ENCODE measurements at places on chromosomes 3 and 15. TPM values are rescaled to one million over a fixed set of nuclear protein-coding genes. Genes with fewer than 3 reads are reported as not detected.

The PLA2G4E gene
- 0.67 TPM for total RNA-seq

The SSR3 gene
- 134 TPM for total RNA-seq

The VGLL3 gene
- total RNA-seq = 8.0 TPM

The TMOD2 gene
- total RNA-seq = 2.4 TPM

The GOLGA6L7 gene
- not detected for total RNA-seq

DNA sequence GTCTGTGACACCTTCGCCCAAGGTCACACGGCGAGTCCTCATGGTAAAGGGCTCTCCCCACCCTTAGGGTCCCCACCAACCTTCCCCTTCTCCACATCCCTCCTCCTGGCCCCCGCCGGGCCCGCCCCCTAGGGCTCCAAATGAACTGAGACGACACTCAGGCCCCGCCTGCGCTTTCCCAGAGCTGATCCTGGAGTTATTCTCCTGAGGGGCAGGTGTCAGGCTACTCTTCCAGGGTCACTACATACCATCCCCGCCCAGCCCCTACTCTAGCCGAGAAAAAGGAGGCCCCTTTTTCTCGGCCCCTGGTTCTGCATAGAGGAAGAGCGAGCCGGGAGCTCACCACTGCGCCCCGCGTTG lies 292 bp downstream of the USP4 start:
- DNase-seq = peak; percentile 49

DNA sequence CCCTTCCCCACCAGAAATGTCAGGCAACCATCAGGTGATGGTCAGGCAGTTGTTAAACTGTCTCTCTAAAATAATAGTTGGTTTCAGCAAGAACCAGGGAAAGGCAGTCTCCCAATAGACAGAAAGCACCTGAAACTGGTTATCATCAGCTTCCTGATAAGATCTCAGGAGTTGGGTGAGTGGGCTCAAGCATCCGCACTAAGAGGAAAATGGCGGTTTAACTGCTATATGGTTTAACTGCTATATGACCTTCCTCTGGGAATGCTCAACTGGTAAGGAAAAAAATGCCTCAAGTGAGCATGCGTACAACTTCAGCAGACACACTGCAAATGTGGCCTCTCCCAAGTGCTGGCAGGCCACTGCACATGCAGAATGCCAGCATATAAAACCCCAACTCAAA lies 240.8 kb upstream of the CMC1 start:
- DNase-seq = no peak

DNA sequence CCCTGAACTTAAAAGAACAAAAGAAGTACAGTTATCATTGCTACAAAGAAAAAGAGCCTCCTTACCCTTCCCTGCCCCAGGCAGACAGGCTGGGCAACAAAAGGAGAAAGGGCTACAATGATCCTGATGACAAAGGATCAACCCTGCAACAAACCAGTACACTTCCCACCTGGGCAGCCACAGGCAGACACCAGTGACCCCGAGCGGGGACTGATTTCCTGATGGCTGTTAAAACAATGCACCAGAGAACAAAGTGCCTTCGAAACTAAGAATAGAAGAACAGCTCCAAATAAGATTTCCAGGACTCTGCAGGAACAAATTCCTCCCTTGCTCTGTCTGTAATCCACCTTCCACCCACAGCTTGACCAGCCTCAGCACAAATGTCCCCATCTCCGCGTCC lies 106.3 kb upstream of the ARHGEF3 start:
- no peak for DNase-seq

DNA sequence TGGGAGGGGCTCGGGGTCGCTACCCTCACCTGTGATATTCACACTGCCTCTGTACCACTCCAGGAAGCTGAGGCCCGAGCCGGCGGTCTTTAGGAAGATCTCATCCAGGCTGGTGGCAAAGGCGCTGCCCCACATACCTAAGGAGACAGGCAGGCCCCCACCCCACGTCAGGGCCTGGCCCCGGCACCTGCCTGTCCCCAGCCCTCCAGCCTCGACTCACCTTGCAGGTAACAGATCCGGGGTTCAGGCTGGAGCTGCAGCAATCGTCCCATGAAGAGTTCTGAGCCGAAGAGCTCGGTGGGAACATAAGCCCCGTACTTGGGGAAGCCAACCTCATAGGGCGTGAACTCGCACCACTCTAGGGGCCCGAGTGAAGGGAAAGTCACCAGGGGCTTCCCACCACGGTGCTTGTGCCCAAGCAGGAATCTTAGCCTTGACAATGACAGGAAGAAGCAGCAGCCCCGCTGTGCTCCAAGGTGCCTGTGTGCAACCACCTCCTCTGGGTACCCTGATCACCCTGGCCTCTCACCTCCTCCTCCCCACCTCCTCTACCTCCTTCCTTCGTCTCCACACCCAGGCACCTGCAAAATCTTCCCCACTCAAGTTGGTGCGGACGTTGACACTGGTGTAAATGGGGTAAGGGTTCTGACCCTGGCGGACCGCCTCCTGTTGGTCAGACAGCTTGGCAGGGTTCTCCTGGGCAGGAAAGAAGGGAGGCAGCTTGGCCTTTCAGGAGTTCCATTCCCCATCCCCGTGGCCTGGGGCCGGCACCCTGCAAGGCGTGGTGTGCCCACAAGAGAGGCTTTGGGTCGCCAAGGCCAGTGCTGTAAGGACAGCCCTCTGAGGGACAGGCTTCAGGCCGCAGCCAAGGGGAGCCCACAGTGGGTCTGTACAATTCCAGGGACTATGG lies 10.6 kb downstream of the PLA2G4F start:
- DNase-seq = no peak

- no peak for DNase-seq
These were observed 1.8 kb upstream of the PLA2G4B start for GRCh38 chr15:41836713-41837454.

DNA sequence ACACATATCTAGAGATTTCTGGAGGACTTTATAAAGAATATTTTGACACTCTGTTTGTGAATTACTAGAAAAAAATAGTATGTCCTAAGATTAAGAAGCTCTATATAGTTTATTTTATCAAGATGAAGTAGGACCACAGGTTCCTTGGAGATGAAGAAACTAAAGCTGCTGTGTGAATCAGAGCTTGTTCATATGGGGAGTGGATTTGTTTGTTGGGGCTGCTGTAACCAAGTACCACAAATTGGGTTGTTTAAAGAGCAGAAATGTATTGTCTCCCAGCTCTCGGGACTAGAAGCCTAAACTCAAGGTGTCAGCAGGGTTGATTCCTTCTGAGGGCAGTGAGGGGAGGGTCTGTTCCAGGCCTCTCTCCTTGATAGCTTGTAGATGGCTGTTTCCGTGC lies 270.6 kb upstream of the UMPS start:
- DNase-seq = no peak

DNA sequence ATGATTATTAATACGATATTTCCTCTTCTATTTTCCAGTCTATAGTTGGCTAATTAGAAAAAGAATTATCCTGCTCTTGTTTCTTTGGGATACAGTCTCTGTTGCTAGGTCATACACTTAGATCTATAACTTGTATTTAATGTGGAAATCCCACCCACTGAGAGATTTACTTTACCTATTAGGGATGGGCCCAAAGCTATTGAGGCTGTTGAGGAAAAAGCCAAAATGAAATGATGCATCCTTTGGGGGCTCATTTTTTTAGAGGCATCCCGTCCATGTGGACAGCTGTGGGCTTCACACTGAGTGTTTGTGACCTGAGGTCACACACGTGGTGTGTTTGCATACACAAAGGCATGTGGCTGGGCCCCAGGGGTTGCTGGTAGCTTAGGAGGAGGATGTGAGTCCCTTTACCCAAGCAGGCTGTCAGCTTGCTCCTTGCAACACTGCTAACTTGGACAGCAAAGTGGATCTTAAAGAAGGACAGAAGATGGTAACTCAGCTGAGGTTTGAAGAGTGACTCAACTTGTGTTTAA lies 477.4 kb downstream of the AGBL1 start:
- no peak for DNase-seq

DNA sequence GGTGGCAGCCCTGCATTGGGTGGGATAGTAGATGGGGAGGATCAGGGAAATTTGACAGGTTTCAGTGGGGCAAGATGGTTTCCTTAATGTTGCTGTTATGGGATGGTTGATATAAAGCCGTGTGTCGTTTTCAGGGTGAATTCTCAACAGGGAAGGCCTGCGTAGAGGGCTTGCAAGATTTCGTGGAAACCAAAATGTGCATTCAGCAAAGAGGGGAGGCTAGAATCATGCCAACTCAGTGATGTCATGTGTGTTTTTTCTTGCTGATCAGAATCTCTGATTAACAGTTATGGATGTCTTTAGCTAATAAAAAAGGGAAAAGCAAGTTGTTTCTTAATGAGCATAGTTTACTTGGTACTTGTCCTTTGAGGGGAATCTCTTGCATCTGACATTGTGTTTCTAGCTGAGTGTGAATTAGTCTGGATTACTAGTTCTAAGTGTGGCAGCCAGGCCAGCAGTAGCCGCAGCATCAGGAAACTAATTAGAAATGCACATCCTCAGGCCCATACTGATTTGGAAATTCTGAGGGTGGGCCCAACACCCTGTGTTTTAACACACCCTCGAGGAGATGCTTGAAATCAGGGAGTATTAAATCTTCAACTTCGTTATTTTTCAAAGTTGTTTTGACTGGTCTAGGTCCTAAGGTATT lies 24.8 kb downstream of the MRAS start:
- no peak for DNase-seq

DNA sequence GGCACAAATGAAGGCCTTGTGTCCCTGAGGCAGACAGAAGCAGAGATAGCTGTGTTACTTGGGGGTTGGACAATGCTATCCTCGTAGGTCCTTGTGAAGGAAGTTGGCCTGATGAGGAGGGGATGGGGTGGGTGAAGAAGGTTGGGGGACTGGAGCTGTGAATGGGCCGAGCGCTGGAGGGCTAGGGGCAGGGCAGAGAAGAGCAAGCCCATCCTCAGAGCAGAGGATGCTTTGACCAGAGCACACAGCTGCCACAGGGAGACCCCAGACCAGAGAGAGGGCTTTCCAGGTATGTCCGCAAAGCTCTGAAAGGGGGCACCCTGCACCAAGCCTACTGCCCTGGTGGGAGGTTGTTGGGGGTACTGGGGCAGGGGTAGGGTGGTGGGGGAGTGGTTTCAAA lies 5.7 kb upstream of the TBC1D2B start:
- DNase-seq = no peak

DNA sequence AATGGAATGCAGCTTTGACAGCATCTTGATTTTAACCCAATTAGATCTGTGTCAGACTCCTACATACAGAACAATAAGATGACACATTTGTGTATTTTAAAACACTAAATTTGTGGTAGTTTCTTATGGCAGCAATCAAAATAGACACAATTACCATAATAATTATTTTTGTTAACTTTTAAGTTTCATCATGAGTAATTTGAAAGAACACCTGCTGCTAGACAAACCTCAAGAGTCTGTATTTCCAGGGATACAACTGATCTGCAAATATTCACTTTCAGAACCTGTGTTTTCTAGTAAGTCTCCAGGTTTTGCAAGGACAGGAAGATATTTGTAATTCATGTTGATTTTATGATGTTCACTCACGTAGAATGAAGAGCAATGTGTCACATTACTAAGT lies 736.8 kb downstream of the DIPK2A start:
- DNase-seq = no peak

DNA sequence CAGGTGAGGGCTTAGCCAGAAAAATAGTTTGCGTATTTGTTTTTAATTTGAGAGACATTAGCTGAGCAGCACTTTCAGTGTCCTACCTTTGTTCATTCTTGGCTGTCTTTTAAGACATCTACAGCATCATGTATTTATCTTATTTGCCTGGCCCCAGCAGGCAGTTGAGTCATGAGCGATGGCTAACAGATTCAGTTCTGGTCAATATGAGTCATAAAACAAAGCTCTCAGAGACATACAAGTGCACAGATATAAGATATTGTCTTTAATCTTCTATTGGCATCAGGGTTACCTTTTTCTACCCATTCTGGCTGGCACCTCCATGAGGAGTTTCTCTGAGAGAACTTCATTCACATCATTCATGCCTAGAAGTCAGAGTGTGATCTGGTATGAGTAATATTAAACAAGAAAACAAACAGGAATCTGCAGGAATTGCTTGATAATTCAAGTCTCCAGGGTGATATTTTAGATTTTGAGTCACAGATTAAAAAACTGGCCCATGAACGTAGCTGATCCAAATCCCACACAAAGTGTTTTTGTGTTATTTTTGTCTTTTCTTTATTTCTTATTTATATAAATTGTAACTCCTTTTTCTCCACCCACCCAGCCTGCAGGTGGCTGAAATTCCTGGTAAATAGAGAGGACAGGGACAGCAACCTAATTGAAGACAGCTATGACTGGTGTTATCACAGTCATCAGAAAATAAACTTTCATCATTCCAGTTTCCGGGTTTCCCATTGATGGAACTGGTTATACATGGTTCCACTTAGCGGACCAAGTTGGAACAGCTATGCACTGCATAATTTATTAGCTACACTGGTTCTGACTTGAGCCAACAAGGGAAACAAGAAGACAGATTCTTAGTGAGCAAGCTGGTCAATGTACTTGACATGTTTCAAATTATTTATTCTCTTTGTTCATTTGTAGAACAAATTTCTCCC lies 47.3 kb downstream of the PLSCR2 start:
- no peak for DNase-seq

DNA sequence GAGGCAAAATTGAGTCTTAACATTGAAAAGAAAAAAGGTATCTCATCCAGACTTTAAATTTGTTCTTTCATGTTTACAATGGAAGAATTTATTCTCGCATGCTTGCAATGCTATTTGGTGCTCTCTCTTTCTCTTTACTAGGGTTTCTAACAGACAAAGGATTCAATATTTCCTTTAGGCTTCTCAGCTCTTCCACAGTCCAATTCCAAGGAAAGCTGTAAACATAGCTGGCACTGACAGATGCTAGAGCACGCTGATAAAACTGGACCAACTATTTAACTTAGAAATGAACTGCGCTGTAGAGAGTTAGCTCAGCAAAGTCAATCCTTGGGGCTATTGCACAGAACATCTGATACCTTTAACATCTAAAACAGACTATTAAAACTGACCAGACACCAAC lies 81.3 kb downstream of the PDZRN3 start:
- DNase-seq = no peak

DNA sequence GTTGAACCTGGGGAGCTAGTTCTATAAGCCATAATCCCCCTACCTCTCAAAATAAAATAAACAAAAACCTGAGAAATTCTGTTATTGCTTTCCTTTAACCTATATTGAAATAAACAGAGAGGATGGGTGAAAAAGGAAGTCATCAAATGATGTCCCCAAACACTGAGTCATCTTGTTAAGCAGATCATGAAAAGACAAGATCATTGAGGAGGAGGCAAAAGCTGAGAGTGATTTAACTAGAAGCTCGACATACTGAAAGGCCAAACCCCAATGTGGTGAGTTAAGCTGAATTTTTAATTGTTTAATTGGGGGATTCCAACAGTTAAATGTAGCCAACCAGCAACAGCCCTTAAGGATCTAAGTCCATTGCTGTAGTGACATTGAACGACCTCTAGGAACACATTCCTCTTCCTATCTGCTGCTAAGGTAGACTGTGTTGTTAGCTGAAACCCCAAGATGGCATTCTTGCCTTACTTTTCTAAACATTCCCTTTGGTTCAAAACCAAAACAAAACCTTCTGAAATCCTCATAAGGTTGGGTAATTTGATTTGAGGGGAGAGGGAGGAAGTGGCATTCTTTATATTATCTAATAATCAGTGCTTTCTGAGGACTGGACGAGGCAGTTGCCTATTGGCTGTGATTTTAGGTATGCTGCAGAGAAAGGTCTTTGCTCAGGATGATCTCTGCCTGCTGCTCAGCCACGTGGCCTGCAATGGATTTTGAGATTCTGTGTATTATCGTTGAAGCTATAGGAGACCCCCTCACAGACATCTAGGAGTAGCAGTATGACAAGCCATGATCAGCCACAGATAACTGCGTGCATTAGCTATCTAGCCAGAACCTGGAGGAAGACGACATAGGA lies 62.7 kb upstream of the BNIP2 start:
- no peak for DNase-seq

Measured in colonic mucosa (tissue), 4 donors.